NCI-H2171 (cell line): ENCODE measurements at places on chromosomes 1 and 21.

DNA sequence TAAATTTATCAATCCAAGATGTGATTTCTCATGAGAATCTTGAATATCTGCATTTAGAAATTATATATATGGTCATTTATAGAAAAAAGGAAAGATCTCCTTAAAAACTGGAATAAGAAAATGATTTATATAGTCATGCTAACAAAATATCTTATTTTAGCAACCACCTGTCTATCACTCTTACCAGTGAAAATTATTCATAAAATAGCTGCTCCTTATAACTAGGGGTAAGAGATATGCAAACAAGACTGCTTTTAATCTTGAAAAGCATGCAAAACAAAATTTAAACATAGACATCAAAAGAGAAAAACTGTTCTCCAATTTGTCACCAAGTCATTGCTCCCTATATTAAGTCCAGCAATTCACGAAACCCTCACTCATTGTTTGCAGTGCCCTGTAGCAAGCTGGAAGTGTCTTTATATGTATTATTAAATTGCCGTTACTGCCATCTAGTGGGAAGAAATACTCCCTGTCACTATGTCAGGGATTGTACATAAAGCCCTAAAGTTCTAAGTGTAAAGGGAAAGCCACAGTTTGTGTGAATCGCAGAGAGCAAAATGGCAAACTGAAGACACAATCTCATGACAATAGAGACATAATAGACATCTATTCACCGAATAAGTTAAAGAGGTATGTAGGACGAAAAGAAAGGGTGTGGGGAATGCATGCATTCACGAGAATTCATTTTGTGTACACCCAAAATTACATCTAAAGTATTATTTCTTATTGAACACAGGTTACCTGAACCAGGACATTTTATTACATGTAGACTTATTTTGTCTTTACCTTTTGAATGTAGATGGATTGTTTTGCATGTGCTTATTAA is 600.5 kb downstream of the USP25 start:
- peak; percentile 41 for DNase-seq

DNA sequence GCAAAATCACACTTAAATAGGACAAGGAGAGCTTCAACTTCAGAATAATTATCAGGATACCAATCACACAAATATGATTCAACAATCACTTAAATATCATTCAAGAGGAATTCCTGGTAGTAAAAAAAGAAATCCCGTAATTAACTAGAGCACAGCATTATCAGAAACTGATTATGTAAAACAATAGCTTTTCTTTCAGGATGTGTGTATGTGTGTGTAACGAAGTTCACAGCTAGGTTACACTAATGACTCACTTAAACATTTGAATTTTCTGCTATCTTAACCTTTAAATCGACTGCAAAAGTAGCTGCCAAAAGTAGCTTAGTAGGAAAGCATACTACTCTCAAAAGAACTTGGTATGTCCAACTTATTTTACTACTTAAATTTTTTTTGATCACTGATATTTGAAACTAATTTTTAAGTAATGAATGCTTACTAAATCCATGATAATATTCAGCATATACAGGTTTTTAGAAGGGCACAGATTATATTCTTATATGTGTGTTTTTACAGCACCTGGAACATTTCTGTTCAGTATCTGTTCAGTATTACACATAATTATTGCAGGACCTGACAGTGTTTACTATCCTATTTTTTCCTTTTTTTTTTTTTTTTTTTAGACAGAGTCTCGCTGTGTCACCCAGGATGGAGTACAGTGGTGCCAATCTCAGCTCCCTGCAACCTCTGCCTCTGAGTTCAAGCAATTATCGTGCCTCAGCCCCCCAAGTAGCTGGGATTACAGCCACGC is 4.2 kb downstream of the RERE start:
- DNase-seq = no peak

GRCh38 chr1:186046437-186047211 is 312.4 kb downstream of the HMCN1 start:
- DNase-seq = no peak

DNA sequence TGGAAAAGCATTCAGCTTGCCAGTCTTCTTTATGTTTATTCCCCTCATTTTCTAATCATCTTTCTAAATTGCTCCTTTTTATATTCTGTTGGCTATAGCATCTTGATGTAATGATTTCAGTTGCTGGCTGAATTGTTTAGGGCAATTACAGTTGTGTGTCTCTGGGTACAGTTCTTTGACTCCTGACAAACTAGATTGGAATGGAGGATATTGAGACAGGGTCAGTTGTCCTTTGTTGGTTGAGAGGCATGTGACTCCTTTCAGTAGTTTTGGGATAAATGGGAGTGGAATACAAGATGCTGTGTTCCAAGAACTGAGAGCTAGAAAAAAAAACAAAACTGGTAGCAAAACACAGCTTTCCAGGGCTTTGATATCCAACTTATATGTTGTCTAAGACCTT is 1.5 kb downstream of the CENPF start:
- DNase-seq = no peak

- DNase-seq = no peak
These were observed 725 bp downstream of the RTCA start for GRCh38 chr1:100266741-100267140.

- no peak for DNase-seq
These were observed 11.4 kb downstream of the SLC45A3 start for GRCh38 chr1:205668951-205669340.

- DNase-seq = peak; percentile 60
These were observed 12.1 kb upstream of the CNTN2 start for GRCh38 chr1:205030896-205031295.

GRCh38 chr1:31552489-31552888 is 23.8 kb upstream of the TINAGL1 start:
- DNase-seq = no peak

- no peak for DNase-seq
These were observed 25.5 kb downstream of the ETV3L start for GRCh38 chr1:157073944-157074685.

- DNase-seq = no peak
These were observed 84.9 kb downstream of the CLEC20A start for GRCh38 chr1:178411756-178412399.

DNA sequence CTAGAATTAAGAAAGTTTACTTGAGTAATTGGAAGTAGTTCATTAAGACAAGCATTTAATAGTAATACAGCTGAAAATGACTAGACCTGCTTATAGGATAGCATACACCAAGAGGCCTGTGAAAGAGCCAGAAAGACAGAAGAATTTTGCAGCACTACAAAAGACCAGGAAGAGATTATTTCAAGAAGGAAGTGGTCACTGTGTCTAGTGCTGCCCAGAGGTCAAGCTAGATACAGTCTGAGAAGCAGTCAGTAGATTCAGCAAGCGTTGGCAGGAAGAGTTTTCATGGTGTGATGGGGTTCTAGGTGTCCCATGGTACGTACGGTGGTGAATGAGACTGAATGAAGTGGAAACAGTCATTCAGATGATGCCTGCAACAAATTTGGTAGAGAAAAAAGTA is 31.5 kb downstream of the RGS8 start:
- DNase-seq = no peak

GRCh38 chr1:112054510-112054909 is 65.0 kb upstream of the KCND3 start:
- DNase-seq = no peak

GRCh38 chr1:219798283-219799030 is 129.9 kb downstream of the SLC30A10 start:
- no peak for DNase-seq
